Stimulated activated CD4-positive, alpha-beta T cell treated with anti-CD3 and anti-CD28 coated beads, TNF-alpha, amount 100 ng/mL, for 4 hours (primary cell): ENCODE measurements at places on chromosomes 2 and 18.

DNA sequence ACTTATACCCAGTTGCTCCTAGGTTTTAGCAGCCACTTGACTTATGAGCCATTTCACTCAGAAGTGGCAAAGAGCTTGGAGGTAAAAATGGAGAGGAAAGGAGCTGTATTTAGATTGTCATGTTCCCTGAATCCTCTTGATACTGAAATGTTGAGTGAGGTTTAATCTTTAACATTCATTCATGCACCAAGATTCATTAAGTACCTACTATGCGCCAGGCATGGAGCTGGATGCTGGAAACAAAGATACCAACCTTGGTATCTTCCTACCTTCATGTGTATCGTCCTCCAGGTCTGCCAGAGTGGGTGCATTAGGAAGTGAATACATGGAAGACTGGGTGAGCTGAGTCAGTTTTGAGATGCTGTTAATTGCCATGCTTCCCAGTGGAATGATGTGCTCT, 23.7 kb downstream of the TPGS2 start:
- no peak for DNase-seq

- no peak for DNase-seq
These were observed 30.1 kb downstream of the CAB39 start for GRCh38 chr2:230742781-230743180.

DNA sequence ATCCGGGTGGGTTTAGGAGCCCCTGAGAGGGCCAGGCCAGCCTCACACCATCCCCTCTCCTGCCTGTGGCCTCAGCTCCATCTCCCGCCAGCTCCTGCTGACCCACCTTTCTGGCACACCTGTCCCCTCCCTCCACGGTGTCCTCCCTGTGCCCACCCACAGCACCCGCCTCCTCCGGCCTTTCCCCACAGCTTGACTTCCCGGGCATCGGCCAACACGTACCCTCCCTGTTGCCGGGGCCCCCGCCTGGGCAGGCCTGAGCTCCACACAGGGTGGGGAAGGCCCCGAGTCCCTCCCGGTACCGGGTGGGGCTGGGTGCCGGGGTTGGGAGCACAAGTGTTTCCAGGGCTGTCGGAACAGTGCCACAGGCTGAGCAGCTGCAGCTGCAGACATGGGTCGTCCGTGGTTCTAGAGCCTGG, 6.5 kb downstream of the GPC1 start:
- DNase-seq, result no peak

- DNase-seq, result no peak
These were observed 39.7 kb upstream of the IGFBP5 start for GRCh38 chr2:216735086-216735485.

- no peak for DNase-seq
These were observed 138.5 kb downstream of the COL4A4 start for GRCh38 chr2:227025510-227025909.

- no peak for DNase-seq
These were observed 336.5 kb upstream of the ZNF804A start for GRCh38 chr2:184261818-184262217.
